Stomach (tissue), 19 donors: ENCODE measurements at places on chromosomes 16 and 17.

- peaks cover 5% of the 10 kb centered on the region for H3K4me1 ChIP-seq
- no peak overlapping the region for H3K4me3 ChIP-seq
Measured at GRCh38 chr17:75731716-75732498, 10.6 kb downstream of the ITGB4 start.

DNA sequence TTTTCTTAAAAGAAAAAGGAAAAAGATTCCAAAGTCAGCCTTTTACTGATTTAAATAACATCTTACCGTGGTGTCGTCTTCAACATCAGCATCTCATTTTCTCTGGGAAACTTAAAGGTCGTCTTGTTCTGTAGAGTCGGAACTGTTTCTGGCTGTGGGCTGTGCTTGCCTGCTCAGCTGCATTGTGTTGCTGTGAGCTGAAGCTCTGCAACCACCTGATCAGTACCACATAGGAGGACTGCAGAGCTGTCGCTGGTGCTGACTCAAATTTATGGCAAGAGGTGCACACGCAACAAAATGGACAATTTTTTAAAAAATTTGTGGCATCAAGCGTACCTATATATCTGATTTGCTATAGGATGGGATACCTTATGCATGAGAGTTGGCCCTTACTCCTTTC, at the start of gene OMG:
Gene OMG (minus strand): TSS at position 150 of the 400 bp plus-strand sequence. CDS start 908 bp downstream, outside the sequence.
- DNase-seq: no peak
- no peaks in the 10 kb centered on the region for H3K36me3 ChIP-seq
- H3K4me1 ChIP-seq: no peaks in the 10 kb centered on the region
- H3K27me3 ChIP-seq: no peaks in the 10 kb centered on the region
- H3K4me3 ChIP-seq: no peak within 1 kb of the TSS

- H3K27me3 ChIP-seq: no peaks in the 10 kb centered on the region
- H3K4me3 ChIP-seq: no peak overlapping the region
- no peak overlapping the region for H3K27ac ChIP-seq
- no peak for DNase-seq
Measured at GRCh38 chr16:83630979-83631378, 176.8 kb upstream of the HSBP1 start.

GRCh38 chr16:74775255-74775654, 635 bp upstream of the FA2H start:
- H3K27ac ChIP-seq: peak overlapping the region; percentile 91
- no peak for DNase-seq
- H3K36me3 ChIP-seq: no peaks in the 10 kb centered on the region
- peaks cover 15% of the 10 kb centered on the region for H3K27me3 ChIP-seq

- H3K27me3 ChIP-seq: no peaks in the 10 kb centered on the region
- DNase-seq: peak; percentile 91
- H3K4me3 ChIP-seq: no peak overlapping the region
- peaks cover 8% of the 10 kb centered on the region for H3K4me1 ChIP-seq
- H3K27ac ChIP-seq: peak overlapping the region; percentile 39
- peaks cover 89% of the 10 kb centered on the region for H3K36me3 ChIP-seq
Measured at GRCh38 chr16:57757326-57757786, 21.8 kb downstream of the KATNB1 start.

GRCh38 chr16:50201787-50202186, 48.7 kb downstream of the TENT4B start:
- H3K27ac ChIP-seq: peak overlapping the region; percentile 11
- H3K36me3 ChIP-seq: no peaks in the 10 kb centered on the region
- H3K4me1 ChIP-seq: peaks cover 19% of the 10 kb centered on the region
- DNase-seq: no peak
- no peak overlapping the region for H3K4me3 ChIP-seq

DNA sequence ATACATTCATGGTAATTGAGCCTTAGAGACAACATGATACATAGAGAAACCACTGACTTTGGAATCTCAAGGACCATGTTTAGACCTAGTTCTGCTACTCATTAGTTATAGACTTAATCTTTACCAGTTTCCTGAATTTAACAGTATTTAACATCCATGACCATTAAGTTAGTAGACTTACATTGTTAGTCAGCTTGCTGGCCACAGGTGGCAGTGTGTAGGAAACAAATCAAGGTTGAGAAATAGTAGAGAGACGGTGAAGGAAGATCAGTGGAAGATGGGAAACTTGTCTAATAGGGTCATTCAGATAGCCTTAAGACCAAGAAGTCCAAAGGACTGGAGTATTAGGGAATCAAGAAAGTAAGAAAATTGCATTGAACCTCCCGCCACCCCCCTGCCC, 31.0 kb downstream of the OMG start:
- DNase-seq: no peak
- no peak overlapping the region for H3K4me3 ChIP-seq
- no peaks in the 10 kb centered on the region for H3K36me3 ChIP-seq
- no peak overlapping the region for H3K27ac ChIP-seq
- H3K27me3 ChIP-seq: no peaks in the 10 kb centered on the region

DNA sequence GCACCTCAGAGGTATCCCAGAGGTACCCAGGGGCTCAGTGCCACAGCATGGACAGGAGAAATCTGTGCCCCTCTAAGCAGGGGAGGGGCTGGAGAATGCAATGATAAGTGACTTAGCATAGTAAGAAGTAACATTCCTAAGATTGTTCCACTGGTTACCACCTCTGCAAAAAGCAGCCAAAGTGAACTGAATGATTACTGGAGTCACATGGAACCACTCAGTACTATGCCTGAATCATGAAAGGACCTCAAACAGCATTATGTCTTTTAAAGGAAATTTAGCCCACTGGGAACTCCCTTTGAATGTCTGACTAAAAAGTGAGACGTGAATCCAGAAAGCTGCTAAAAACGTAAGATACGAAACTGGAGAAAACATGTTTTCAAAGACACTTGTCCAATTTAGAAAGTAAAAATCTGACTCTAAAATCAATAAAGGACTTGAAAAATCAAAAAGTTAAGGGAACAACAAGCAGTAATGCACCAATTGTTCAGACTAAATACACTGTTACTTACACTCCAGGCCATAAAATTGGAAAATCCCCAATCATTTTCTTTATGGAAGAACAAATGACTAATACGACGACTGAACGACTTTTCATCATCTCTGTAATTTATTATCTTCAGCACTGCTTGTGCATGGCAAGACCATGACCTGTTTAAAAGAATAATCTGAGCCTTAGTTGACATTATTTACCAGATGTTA, 38.6 kb downstream of the LITAFD start:
- H3K4me1 ChIP-seq: peaks cover 24% of the 10 kb centered on the region
- H3K36me3 ChIP-seq: peaks cover 81% of the 10 kb centered on the region
- no peak overlapping the region for H3K27ac ChIP-seq
- DNase-seq: no peak

DNA sequence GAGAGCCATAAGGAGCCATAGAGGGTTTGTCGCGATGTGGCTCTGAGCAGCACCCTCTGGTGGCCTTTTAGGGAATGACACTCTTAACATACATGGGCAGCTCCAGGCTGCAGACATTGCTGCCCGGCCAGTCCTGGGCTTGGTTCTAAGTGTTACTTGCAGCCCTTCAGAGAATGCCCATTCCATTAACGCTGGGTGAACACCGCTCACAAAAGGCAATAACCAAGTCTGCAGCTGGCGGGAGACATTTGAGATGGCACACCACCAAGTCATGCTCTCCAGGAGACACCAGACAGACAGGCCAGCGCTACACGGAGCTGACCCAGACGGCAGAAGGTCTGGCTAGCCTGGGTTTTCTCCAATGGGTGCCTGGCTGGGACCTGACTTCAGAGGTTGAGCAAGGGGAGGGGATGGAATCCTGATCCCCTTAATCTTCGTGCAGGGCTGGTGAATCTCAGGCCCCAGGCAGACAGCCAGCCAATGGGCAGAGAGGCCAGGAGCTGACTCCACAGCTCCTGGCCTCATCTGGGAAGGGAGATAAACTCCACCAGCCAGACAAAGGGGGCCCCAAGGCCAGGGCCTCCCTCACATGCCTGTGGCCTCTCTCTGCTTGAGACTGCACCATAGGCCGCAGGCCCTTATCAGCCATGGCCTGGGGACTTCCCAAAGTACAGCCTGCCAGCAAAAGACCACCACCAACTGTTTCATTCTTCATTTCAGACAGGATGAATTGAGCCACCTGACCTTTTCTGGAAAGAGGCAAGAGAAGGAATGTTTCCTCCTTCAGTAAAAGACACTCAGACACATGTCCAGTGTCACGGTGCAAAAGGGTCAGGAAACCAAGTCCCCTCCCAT, 58.8 kb downstream of the ZDHHC7 start:
- no peak overlapping the region for H3K4me3 ChIP-seq
- no peaks in the 10 kb centered on the region for H3K36me3 ChIP-seq
- DNase-seq: peak; percentile 94
- H3K27me3 ChIP-seq: no peaks in the 10 kb centered on the region

DNA sequence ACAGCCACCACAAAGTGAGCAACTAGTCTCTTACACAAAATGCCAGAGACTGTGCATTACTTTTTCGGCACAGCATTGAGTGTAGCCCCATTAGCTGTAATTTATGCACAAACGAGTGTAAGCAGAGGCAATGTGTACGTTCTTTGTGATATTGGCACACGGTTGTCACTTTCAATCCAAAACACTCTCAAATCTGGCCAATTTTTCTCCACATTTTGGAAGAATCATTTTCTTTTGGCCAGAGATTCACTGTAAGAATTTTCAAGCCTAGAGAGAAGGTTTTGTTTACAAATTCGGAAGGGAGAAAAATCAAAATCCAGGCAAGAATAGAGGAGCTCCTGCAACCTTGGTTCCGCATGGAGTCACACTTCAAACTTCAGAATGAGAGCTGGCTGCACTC, 15.4 kb upstream of the KIF2B start:
- no peaks in the 10 kb centered on the region for H3K36me3 ChIP-seq
- H3K4me1 ChIP-seq: no peaks in the 10 kb centered on the region
- H3K4me3 ChIP-seq: no peak overlapping the region
- no peaks in the 10 kb centered on the region for H3K27me3 ChIP-seq
- no peak for DNase-seq

DNA sequence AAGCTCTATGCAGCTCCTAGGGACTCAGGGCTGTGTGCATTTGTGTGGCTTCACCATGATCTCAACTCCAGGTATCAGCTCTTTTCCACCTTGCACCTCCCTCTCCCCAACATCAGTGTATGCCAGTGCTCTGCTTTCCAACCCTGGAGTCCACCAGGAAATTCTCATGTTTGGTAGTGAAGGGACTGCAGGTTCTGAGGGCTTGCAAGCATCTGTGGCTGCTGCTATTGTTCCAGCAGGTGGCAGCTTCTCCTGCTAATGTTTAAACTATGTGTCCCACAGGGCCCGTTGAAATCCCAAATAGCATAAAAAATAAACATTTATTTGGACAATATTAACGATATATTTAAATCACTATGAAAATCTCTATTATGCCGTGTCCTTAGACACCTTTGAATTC, 82.0 kb downstream of the RGS9 start:
- no peaks in the 10 kb centered on the region for H3K4me1 ChIP-seq
- no peak overlapping the region for H3K27ac ChIP-seq
- H3K27me3 ChIP-seq: no peaks in the 10 kb centered on the region
- DNase-seq: no peak
- H3K4me3 ChIP-seq: no peak overlapping the region

- no peak overlapping the region for H3K27ac ChIP-seq
- H3K4me1 ChIP-seq: peaks cover 13% of the 10 kb centered on the region
- H3K36me3 ChIP-seq: no peaks in the 10 kb centered on the region
- H3K4me3 ChIP-seq: no peak overlapping the region
Measured at GRCh38 chr16:81241706-81242105, 3.2 kb downstream of the BCO1 start.

DNA sequence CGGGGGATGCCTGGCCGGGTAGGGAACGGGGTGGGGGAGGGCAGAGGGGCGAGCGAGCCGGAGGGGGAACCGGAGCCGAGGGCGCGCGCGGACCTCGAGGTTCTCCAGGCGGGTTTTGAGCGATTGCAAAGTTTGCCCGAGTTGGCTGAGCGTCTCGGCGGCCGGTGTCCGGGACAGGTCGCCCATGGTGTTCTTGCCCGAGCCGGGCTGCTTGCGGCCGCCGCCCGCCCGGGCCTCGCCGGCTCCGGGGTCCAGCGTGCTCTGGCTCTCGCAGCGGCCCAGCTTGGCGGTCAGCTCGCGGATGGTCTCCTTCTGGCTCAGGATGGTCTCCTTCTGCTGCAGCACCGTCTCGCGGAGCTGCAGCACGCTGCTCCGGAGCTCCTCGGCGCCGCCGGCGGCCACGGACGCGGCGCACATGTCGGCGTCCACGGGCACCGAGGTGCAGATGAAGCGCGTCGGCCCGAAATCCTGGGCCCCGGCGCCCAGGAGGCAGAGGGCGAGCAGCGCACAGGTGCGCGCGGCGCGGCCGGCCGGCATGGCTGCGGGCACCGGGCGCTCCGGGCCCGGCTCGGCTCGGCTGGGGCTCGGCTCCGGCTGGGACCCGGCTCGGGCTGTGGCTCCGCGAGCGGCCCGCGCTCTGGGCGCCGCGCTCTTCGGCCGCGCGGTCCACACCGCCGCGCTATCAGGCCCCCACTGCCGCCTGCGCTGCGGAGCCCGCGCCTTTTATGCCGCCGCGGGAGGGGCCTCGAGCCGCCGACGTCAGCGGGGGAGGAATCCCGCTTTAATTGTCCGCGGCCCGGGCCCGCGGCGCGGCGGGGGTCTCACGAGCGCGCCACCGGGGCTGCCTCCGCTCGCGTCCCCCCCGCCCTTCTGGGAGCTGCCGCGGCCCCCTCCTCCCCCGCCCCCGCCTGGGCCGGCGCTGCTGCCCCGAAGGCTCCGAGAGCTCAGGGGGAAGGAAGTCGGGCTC, at the start of gene NPTX1:
Gene NPTX1 (minus strand): TSS at position 698 of the 967 bp plus-strand sequence. CDS start 161 bp downstream, at position 537.
- peak; percentile 61 for DNase-seq
- H3K27me3 ChIP-seq: peaks cover 19% of the 10 kb centered on the region
- H3K36me3 ChIP-seq: peaks cover 7% of the 10 kb centered on the region
- H3K27ac ChIP-seq: no peak within 1 kb of the TSS
- peak within 1 kb of the TSS; percentile 49 for H3K4me3 ChIP-seq
- peaks cover 51% of the 10 kb centered on the region for H3K4me1 ChIP-seq

DNA sequence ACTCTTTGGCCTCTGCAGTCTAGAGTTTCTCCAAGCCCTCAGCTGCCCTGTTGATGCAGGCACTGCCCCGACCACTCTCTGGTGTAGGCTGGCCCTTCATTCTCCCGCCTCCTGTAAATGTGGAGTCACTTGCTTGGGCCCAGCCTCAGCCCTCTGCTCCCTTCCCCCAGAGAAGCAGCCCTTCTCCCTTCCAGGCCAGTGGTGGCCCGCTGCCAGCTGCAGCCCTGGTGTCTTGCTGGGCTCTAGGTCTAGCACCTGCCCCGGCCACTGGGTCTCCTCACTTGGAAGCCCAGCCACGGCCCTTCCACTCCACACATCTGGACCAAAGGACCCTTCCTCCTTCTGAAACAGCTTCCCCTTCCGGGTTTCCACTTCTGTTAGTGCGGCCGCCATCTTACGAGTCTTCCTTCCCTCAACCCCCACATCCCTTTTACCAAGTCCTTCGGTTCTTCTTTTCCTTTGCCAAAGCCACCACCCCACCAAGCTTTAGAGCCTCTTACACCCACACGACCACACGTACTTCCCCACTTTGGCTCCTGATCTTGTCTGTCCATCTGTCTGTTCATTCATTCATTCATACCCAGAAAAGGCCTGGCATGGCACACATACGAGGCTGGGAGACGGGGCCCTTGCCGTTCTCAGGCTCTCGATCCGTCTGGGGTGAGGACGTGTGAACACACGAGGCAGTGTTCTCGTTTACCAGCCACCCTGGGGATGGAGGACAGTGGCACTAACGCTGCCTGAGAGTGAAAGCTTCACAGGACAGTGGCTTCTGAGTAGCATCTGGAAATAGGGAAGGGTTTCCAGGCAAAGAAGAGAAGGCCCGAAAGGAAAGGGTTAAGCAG, 68.0 kb downstream of the ABR start:
- DNase-seq: no peak
- no peaks in the 10 kb centered on the region for H3K36me3 ChIP-seq
- H3K27ac ChIP-seq: peak overlapping the region; percentile 96
- H3K27me3 ChIP-seq: no peaks in the 10 kb centered on the region
